ENCODE measurements at places on chromosomes 3 and 15. TPM values are rescaled to one million over a fixed set of nuclear protein-coding genes. Genes with fewer than 3 reads are reported as not detected.

Gene GLT8D1
- 86.9 TPM for total RNA-seq

Gene SERINC4
- total RNA-seq = 0.10 TPM

Gene RTP3
- not detected for total RNA-seq

Gene NRG4
- 0.10 TPM for total RNA-seq

Gene MESP2
- 0.30 TPM for total RNA-seq

Gene TSEN2
- 16.3 TPM for total RNA-seq

Gene CHL1
- total RNA-seq = 19.8 TPM

Gene ARHGAP11A
- 13.2 TPM for total RNA-seq

Gene ISL2
- 0.30 TPM for total RNA-seq

Gene TAMM41
- total RNA-seq = 15.5 TPM

Gene SLC12A8
- total RNA-seq = 4.3 TPM

DNA sequence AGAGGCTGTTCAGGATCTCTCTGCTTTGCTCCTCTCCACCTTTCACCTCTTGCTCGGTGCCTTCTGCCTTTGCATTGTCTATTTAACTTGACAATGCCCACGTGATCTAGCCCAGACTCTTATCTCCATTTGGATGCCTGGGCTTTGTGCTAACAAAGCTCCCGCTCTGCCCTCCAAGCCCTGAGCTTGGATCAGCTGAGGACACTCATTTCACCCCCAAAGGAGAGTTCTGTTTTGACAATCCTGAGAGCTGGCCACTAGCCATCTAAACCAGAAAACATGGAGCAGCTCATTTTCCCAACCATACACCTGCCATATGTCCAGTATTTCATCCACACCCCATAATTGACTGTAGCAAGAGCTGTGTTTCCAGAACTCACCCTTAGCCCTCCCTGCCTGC lies 12.8 kb downstream of the GPR176 start:
- DNase-seq = no peak

- no peak for DNase-seq
These were observed 3.6 kb upstream of the MKRN3 start for GRCh38 chr15:23561914-23562313.

- no peak for DNase-seq
These were observed 2.2 kb downstream of the POLG start for GRCh38 chr15:89332446-89332845.

GRCh38 chr3:115977866-115978265 lies 354.6 kb downstream of the GAP43 start:
- no peak for DNase-seq

DNA sequence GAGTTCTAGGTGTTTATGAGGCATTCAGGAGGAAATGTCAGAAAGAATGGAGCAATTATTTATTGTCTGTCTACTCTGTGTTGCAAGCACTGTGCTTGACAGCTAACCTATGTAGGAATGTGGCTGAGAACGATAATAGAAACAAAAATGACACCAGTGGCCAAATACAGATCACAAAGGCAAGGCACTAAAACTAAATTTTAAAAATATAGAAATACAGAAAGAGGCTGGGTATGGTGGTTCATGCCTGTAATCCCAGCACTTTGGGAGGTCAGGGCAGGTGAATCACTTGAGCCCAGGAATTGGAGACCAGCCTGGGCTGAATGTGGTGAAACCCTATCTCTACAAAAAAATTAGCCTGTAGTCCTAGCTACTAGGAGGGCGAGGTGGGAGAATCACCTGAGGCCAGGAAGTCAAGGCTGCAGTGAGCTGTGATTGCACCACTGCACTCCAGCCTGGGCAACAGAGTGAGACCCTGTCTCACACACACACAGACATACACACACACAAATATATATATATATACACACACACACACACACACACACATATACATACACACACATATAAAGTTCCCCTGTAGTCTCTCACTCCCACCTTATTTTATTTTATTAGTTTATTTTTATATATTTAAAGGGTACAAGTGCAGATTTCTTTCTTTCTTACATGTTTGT lies 6.0 kb downstream of the PRKCI start:
- no peak for DNase-seq

- peak; percentile 41 for DNase-seq
These were observed 130.2 kb downstream of the CHSY1 start for GRCh38 chr15:101121511-101122090.

DNA sequence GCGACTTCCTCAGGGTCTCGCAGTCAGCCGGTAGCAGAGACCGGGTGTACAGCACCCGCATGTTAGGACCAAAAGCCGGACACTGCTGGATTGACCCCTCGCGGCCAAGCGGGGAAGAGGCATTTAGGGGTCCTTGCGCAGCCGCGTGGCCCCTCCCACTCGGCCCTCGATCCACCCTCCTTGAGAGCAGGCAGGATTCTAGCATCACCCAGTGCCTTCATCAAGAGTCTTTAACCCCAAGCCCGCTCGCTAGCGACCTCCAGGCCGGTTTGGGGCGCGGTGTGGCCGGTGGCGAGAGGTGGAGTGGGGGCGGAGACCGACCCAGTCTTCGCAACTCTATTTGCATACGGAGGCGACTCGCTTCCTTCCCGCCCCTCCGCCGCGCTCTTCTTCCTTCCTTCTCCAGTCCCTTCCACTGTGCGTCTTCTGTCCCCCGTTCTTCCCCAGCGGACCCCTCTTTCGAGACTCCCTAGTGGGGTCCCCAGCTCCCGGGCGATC lies at the start of gene ST6GAL1:
TSS of gene ST6GAL1 (plus strand) at position 384 of the 498 bp plus-strand sequence. CDS start 112,178 bp downstream, outside the sequence.
- DNase-seq = peak; percentile 26

DNA sequence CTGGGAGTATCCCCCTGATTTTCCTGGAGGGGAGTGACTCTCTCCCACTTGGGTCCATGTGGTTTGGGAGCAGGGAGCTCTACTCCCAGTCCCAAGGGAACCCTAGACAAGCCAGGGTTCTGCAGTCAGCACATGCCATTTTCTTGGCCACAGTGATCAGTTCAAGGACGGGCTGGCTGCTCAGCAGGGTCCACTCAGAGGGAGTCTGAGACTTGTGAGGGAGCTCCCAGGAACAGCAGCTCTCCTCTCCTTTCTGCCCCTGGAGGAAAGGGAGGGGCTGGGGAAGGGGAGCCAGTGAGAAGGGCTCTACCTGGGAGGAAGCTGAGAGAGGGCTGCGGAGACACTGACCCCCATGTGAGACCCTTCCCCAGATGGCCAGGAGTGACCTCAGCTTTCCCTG lies 29.1 kb upstream of the LMCD1 start:
- DNase-seq = no peak

DNA sequence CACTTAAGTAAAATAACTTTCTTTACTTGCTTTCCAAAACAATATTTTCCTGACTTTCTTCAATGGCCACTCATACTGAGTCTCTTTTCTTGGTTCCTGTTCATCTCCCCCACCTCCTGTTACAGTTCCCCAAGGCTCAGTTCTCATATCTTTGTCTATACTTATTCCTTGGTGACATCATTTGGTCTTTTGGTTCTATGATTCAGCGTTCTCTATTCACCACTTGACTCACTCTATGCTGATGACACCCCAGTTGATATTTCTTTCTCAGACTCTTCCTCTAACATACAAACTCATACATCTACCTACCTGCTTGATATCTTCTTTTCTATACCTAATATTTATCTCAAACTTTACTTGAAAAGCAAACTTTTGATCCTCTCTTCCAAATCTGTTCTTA lies 85.0 kb upstream of the P3H2 start:
- no peak for DNase-seq

DNA sequence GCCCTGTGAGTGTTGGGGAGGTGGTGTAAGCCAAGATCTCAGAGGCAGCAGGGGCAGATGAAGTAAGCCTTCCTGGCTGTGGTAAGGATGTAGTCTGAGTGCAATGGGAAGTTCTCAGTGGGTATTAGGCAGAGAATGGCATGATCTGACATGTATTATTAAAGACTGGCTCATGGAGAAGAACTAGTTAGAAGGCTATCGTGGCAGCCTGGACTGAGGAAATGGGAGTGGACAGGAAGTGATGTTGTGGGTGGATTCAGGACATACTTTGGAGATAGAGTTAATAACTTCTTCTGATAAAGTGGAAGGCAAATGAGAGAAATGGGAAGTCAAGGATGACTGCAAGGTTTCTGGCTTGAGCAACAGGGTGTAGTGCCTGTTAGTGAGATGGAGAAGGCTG lies 250.9 kb upstream of the CFAP20DC start:
- no peak for DNase-seq

DNA sequence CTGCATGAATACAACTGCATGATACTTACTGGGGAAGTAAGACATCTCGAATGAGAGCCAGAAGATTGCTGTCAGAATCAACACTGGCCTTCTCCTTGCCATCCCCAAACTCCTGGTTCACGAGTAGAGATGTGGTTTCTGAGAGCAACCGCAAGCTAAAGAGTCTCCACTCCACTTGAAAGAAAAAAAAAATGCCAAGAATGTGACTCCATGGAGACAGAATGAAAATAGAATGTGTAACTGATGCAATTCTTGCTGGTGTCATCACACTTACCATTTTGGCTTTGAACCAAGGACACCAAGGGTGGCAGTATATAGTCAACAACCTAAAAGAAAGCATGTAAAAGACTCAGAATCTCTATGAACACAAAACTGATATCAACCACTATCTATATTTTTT lies 280.4 kb downstream of the ULK4 start:
- peak; percentile 13 for DNase-seq

GRCh38 chr3:149547413-149547812 lies 72.9 kb downstream of the TM4SF4 start:
- DNase-seq = peak; percentile 84

- DNase-seq = no peak
These were observed 424.6 kb upstream of the SEMA6D start for GRCh38 chr15:47292638-47293190.

- DNase-seq = peak; percentile 9
These were observed 372.8 kb downstream of the MAGI1 start for GRCh38 chr3:65665915-65666314.

DNA sequence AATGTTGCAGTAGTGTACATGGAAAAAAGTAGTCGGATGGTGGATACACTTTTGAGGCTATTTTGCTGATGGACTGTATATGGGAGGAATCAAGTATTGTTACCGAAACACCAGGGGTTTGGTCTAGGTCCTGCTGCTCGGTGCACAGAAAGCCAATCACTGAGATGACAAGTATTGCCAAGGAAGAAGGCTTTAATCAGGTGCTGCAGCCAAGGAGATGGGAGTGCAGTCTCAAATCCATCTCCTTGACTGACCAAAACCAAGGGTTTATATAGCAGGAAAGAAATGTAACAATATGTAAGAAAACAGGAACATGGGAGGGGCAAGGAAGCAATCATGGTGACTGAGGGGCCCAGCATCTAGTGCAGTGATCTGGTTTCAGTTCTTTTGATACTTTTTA lies 2.8 kb upstream of the ACVR2B start:
- no peak for DNase-seq

DNA sequence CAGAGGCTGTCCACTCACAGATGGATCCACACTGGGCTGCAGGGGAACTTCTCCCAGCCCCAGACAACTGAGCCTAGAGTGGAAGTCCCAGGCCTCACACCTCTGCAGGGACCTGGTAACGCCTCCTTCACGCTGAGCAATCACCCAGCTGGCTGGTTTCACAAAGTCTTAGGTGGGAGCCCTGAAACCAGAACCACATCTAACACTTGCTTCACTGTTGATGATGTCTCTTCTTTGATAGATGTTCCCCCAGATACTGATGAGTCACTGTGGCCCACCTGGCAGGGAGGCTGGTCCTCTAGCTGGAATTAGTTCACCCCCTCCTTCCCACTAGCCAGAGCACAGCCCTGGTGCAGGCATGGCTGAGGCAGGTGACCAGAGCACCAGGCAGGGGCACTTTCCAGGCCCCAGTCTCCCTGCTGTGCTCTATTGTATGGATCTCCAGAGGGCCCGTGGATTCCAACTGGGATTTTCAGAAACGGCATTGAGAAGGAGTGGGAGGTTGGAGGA lies 33.5 kb downstream of the MYL3 start:
- DNase-seq = no peak

DNA sequence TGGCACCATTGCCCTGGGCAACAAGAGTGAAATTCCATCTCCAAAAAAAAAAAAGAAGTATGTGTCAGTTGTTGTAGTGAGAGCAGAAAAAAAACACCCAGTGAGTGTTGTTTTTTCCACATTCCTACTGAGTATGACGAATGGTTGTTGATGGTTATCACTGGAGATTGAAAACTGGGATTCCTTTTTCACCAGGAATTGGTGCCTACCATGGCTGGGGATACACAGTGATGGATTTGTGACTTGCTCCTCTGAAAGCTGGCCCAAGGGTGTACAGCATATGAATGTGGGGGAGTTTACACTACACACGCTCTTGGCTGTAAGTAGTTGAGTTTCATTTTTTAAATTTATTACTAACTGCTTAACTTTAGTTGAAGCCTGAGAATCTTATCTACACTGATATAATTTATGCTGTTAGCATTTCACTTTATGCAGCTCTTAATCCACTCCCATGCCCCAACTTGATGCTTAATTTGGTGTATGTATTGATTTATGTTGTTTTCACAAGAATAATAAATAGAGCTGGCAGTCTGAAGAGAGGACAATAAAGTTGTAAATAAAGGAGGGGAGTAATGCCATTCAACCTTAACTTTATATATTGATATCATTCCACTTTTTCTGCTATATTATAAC lies 56.0 kb upstream of the MME start:
- no peak for DNase-seq

DNA sequence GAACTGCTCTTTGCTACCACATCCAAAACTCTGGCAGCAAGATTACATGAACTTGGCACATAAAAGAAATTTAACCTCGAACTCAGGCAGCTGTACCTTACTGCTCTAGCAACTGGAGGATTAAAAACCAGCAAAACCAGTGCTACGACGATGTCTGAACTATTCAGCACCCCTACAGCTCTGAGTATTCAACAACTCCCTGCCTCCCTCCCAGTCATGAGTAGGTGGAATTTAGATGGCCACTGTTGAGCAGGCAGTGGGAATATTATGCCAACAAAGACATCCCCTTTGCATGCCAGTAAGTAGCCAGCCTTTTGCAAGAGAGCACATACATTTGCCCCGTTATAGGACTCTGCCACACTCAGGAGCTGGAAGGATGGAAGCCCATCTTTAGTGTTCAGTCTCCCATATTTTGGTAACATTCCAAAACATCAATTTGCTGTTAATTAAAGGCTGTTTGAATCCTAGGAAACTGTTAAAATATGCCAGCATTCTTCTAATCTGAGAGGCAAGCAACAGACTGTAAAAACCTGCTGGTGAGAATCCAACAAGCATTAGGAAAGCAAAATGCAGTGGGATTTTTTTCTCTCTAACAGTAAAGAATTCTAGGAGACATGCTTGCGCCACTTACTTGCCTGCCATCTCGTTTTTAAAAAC lies 85.4 kb downstream of the ZNF385D start:
- DNase-seq = no peak

GRCh38 chr3:74106925-74107324 lies 482.2 kb upstream of the PDZRN3 start:
- DNase-seq = peak; percentile 32

GRCh38 chr3:89617706-89618105 lies 510.3 kb downstream of the EPHA3 start:
- no peak for DNase-seq

- DNase-seq = no peak
These were observed 15.9 kb downstream of the PPM1L start for GRCh38 chr3:160771811-160772459.

GRCh38 chr15:58585693-58586443 lies 154.1 kb downstream of the LIPC start:
- DNase-seq = no peak

DNA sequence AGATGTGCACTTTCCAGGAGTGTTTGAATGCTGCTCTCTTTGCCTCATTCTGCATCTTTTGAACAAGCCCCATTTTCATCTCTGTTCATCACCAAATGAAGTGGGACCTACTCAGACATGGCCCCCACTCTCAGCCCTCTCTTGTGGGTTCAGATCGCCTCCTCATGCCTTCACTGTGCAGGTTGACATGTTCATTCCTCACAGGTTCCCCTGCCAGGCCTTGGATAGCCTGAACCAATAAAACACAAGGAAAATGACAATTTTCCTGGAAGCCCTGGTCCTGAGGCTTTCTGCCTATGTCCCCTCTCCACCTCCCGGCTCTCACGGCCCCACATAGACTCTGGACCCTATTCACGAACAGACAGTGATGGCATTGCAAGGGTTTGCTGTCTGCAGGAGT lies 17.7 kb downstream of the KLF15 start:
- no peak for DNase-seq
